ENCODE measurements at places on chromosomes 5 and 9. TPM values are rescaled to one million over a fixed set of nuclear protein-coding genes. Genes with fewer than 3 reads are reported as not detected.

RNF183 gene
- not detected for total RNA-seq

INSL6 gene
- not detected for total RNA-seq

GFI1B gene
- not detected for total RNA-seq

BTF3 gene
- 508 TPM for total RNA-seq

MEGF10 gene
- total RNA-seq: 8.2 TPM

All from sciatic nerve (tissue), 2 donors.